HFFc6 (cell line): ENCODE measurements at places on chromosomes 7 and 10. TPM values are rescaled to one million over a fixed set of nuclear protein-coding genes. Genes with fewer than 3 reads are reported as not detected.
A peak's percentile ranks its signal among the peaks of the same experiment; 100 is the strongest.

DNA sequence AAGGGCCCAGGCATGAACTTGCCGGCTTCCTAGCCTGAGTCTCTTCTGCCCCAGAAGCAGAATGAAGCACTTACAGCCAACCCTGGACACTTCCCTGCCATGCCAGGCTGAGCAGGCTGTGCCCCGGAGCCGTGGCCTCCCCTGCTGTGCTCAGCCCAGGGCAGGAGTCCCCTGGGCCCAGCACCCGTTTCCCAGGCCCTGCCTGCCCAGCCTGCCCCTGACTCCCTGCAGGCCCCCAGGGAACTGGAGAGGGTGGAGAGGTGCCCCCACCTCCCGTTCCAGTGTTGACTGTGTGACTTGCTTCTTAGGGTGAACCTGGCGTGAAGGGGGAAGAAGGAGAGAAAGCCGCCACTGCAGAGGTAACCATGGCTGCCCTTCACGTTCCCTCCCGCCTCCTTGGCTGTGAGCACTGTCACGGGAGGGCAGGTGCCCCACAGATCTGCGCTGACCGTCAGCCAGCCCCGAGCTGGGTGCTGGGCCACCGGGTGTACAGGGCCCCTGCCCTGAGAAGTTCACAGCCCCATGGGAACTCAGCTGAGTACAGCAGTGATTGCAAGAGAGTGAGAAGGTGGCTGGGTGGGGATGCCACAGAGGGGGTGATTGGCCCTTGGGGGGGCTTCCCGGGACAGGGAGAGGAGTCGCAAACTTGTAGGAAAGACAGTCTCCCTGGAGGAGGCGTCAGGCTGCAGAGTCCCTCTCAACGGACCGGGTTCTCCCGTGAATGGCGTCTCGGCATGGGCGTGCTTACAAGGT, 75.9 kb downstream of the MYL10 start:
- H3K27ac ChIP-seq: no peak overlapping the region
- no peak overlapping the region for H3K4me3 ChIP-seq
- H3K4me1 ChIP-seq: no peaks in the 10 kb centered on the region
- no peak for DNase-seq

- peaks cover 19% of the 10 kb centered on the region for H3K27me3 ChIP-seq
- no peaks in the 10 kb centered on the region for H3K36me3 ChIP-seq
- no peak overlapping the region for H3K4me3 ChIP-seq
Observed at GRCh38 chr10:68235111-68235510, 3.2 kb upstream of the ATOH7 start.

- H3K36me3 ChIP-seq: no peaks in the 10 kb centered on the region
- H3K4me3 ChIP-seq: no peak overlapping the region
- H3K27me3 ChIP-seq: peaks cover 10% of the 10 kb centered on the region
- H3K27ac ChIP-seq: no peak overlapping the region
Observed at GRCh38 chr7:66198956-66199355, 6.2 kb upstream of the TPST1 start.

DNA sequence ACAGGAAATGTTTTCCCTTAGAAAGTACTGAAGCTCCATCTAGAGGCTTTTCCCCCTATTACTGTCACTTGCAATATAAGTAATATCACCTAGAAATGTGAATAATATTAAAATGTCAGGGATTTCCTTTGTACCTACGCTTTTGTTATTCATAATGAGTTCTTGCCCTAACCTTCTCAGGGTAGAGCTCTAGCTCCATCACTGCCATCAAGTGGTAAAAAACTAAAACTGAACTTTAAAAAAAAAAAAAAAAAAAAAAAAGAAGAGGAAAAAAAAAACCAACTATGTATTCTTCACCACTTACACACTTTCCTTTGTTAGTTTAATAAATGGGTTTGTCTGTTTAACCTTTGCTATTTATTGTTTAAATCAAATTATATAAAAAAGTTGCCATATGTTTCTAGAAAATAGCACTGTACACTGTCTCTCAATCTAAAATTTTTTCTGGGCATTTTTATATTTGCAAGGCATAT, 49.9 kb downstream of the DNAJC1 start:
- H3K27me3 ChIP-seq: no peaks in the 10 kb centered on the region
- DNase-seq: peak; percentile 17
- no peaks in the 10 kb centered on the region for H3K36me3 ChIP-seq
- H3K4me1 ChIP-seq: no peaks in the 10 kb centered on the region
- H3K4me3 ChIP-seq: no peak overlapping the region
- H3K27ac ChIP-seq: no peak overlapping the region

- H3K27me3 ChIP-seq: no peaks in the 10 kb centered on the region
- no peak overlapping the region for H3K4me3 ChIP-seq
- no peaks in the 10 kb centered on the region for H3K36me3 ChIP-seq
- no peaks in the 10 kb centered on the region; the same call in 1 of the 2 replicates for H3K4me1 ChIP-seq
Observed at GRCh38 chr7:12436126-12436525, 32.5 kb upstream of the VWDE start.

DNA sequence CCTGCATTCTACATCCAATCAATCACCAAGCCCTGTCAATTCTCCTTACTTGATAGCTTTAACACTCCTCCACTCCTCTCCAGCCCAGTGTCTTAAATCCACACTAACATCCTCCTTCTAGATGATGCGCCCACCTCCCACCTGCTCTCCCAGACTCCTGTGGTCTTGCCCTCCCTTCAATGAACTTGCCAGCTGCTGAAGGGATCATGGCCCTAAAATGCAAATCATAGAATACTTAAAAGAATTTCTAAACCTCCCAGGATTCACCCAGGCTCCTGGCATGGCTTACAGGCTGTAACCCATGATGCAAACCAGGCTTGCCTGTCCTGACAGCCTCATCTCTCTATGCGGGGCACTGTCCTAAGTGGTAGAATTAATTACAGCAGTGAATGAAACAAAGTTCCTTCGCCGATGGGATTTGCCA, 43.6 kb downstream of the SYPL1 start:
- peaks cover 26% of the 10 kb centered on the region for H3K4me1 ChIP-seq
- DNase-seq: no peak
- no peak overlapping the region for H3K27ac ChIP-seq
- no peak overlapping the region for H3K4me3 ChIP-seq
- no peaks in the 10 kb centered on the region for H3K36me3 ChIP-seq

DNA sequence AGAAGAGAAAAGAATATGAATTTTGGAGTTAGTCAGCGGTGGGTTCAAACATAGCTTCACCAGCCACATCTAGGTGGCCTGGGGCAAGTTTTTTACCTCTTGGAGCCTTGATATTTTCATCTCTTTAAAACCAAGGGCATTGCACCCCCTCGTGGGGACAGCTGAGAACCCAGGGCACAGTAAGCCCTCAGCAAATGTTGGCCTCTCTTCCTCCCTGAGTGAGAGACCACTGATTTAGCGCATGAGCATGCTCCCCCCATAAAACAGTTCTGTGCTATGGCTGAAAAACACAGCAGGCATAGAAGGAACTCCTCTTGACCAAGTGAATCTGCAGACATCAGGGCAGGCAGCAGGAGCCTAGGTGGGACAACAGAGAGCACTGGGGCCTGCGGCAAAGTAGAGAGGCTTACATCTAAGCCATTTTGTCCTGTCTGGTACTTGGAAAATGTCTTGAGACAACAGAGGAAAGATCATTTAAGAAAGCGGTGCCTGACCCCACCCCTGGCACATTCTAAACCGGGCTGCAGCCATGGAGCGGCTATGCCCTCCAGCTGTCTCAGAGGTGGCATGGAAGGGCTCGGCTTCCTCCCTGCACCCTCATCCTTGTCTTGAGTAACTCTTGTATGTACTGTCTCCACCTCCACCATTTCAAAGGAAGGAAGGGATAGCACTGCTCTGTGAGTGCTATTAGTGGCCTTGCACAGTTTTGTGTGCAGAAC, 94.7 kb downstream of the ARHGAP22 start:
- no peaks in the 10 kb centered on the region; the same call in 1 of the 2 replicates for H3K27me3 ChIP-seq
- no peak overlapping the region for H3K4me3 ChIP-seq
- peaks cover 57% of the 10 kb centered on the region for H3K36me3 ChIP-seq
- peaks cover 89% of the 10 kb centered on the region for H3K4me1 ChIP-seq
- no peak overlapping the region; the same call in 1 of the 2 replicates for H3K27ac ChIP-seq
- DNase-seq: no peak

GRCh38 chr7:66517212-66517909, 111.3 kb upstream of the KCTD7 start:
- peaks cover 13% of the 10 kb centered on the region for H3K27me3 ChIP-seq
- H3K36me3 ChIP-seq: no peaks in the 10 kb centered on the region
- no peaks in the 10 kb centered on the region for H3K4me1 ChIP-seq
- H3K4me3 ChIP-seq: no peak overlapping the region
- no peak for DNase-seq
- H3K27ac ChIP-seq: no peak overlapping the region; the same call in 1 of the 2 replicates

GRCh38 chr7:28868712-28869111, 89.4 kb downstream of the TRIL start:
- DNase-seq: no peak
- no peaks in the 10 kb centered on the region for H3K36me3 ChIP-seq
- H3K27me3 ChIP-seq: no peaks in the 10 kb centered on the region
- no peak overlapping the region for H3K27ac ChIP-seq

The CPA1 gene
- not detected in 3 replicates for total RNA-seq

The TECTB gene
- not detected in 3 replicates for total RNA-seq

GRCh38 chr7:77330169-77330882, 85.8 kb downstream of the GSAP start:
- H3K27ac ChIP-seq: no peak overlapping the region
- no peak for DNase-seq
- H3K4me1 ChIP-seq: peaks cover 61% of the 10 kb centered on the region
- H3K27me3 ChIP-seq: 0 out of 2 replicates have a peak, but pooled peaks cover 2% of the 10 kb centered on the region
- no peaks in the 10 kb centered on the region for H3K36me3 ChIP-seq

The JCAD gene
- total RNA-seq: 29.5 and 54.4 TPM in 2 replicates
